ENCODE measurements at places on chromosomes 3 and 15. TPM values are rescaled to one million over a fixed set of nuclear protein-coding genes. Genes with fewer than 3 reads are reported as not detected.

- DNase-seq: no peak
Measured at GRCh38 chr15:56798639-56799038, 65.3 kb upstream of the ZNF280D start.

GRCh38 chr3:108590460-108590859, 938 bp downstream of the DZIP3 start:
- DNase-seq: no peak

DNA sequence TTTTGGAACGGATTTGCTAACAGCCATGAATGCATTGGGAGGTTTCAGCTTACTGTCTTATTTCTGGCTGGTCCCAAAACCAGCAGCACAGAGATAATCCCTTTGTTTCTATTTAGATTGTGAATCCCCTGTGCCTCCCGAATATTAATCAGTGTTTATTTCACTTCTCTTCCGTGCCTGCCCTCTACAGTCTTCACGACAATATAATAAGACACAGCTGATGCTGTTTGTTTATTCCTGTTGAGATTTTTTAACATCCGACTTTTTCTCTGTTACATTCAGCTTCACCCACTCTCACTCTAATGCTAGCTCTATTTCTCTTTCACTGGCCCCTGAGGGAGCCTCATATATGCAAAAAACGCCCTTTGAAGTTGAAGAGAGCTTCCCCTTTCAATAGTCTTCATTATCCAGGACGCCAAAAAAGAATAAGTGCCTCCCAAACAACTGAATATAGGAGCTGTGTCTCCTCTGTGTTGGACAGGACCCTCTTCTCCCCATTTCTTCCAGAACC, 995.3 kb downstream of the ROBO2 start:
- no peak for DNase-seq

- DNase-seq: peak; percentile 95
Measured at GRCh38 chr3:87227104-87227834, at the start of gene CHMP2B. Gene CHMP2B, plus strand, starts transcription at chr3:87227309. Its CDS starts 214 bp downstream, at chr3:87227523.

- DNase-seq: no peak
Measured at GRCh38 chr3:179026636-179027035, 45.0 kb downstream of the ZMAT3 start.

- DNase-seq: no peak
Measured at GRCh38 chr15:56824175-56824574, 90.9 kb upstream of the ZNF280D start.

DNA sequence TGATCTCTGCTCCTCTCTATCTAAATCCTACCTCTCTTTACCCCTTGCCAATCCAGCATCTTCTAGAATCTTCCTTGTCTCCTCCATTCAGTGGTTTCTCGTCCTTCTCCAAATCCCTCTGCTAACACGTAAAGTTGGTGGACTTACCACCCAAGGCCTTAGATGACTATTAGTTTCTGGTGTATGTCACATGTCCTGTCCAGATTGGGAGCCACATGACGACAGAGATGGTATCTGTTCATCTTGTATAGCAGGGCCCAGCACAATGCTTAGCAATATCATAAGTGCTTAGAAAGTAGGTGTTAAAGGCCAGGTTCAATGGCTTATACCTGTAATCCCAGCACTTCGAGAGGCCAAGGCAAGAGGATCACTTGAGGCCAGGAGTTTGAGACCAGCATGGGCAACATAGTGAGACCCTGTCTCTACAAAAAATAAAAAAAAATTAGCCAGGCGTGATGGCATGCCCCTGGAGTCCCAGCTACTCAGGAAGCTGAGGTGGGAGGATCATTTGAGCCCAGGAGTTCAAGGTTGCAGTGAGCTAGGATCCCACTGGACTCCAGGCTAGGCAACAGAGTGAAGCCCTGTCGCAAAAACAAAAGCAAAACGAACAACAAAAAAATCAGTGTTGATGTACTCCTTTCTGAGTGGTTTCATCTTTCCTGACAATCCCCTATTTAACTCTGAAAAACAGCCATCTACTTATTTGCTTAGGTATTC, 81.8 kb downstream of the HMG20A start:
- no peak for DNase-seq

DNA sequence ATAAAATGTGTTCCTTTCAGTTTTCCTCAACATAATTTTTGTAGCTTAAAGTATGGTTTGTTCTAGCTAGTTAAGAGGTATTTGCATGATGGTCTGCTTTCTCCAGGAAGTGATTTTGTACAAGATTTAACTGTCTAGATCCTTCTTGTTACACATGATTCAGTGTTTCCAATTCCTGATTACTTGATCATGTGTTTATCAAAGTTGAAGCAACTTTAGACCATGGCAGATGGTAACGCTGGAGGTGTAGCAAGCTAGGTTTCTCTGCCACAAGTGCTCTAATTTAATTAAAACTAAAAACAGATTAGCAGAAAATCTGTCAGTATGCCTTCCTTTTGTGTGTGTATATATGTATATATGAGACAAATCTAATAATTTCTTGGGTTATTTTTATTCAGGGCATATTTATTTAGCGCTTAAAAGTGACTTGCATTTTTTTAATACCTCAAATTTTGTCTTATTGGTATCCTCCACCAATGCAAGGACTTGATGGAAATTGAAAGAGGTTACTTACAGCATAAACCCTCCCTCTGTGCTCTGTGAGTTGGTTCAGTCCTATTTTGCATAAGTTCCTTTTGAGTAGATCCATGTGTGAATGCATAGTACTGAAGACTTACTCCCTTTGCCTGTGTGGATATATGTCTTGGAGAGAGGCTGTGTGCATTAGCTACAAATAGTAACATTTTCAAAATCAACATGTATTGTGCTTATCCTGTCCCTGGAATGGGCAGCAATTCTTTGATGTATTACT, 157.3 kb upstream of the CGNL1 start:
- DNase-seq: no peak

DNA sequence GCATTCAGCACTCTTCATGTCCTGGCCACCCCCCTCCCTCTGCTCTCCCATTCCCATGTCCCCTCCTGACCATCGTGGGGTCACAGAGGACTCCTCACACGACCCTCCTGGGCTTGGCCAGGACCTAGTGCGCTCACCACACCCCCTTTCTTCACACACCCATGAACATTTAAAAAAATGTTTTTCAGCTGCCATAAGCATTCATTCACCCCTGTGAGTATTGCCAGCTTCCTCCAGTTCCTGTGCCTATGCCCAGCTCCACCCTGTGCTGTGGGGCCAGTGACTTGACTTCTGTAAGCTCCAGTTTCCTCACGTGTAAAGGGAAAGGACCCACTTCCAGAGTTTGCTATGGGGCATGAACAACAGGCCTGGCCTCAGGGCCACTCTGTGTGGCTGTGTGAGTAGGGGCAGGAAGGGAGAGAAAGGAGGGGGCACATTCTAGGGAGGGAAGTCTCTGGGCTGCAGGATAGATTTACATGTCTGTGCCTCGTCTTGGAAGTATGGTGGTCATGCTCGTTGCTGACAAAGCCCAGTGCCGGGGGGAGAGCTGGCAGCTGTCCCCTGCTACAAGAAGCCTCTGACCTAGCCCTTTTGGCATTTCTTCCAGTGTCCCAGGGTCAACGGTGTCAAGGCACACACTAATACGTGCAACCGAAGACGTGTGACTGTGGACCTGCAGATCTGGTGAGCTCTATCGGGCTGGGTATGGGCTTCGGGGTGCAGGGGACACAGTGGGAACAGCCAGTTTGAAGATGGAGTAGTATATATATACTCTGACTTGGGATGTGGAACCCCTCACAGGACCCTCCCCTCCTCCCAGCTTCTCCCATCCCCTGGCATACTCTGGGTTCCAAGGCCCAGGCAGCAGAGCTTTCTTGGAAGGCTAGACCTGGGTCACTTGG, 22.8 kb downstream of the ESYT3 start:
- DNase-seq: peak; percentile 15

GRCh38 chr3:50264383-50264963, 4.5 kb upstream of the SEMA3B start:
- DNase-seq: peak; percentile 86

GRCh38 chr3:13650210-13651056, 101.5 kb downstream of the FBLN2 start:
- peak; percentile 79 for DNase-seq

DNA sequence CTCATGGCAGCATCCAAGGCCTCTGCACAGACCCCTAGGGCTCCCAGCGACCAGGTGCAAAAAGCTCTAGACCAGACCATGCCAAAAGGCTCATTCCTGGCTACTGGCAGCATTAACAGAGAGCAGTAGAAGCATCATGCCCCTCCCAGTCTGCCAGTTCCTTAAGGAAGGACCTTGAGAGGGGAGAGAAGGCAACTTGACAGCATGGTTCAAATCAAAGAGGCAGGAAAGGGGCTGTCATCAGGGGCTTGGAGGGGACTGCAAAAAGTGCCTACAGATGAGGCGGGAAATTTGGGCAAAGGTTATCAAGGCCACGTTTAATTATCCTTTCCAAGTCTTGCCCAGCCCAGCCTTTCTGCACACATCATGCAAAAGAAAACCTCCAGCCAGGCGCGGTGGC, 64.7 kb downstream of the SSUH2 start:
- no peak for DNase-seq

- DNase-seq: no peak
Measured at GRCh38 chr3:172323894-172324610, 124.2 kb downstream of the GHSR start.

DNA sequence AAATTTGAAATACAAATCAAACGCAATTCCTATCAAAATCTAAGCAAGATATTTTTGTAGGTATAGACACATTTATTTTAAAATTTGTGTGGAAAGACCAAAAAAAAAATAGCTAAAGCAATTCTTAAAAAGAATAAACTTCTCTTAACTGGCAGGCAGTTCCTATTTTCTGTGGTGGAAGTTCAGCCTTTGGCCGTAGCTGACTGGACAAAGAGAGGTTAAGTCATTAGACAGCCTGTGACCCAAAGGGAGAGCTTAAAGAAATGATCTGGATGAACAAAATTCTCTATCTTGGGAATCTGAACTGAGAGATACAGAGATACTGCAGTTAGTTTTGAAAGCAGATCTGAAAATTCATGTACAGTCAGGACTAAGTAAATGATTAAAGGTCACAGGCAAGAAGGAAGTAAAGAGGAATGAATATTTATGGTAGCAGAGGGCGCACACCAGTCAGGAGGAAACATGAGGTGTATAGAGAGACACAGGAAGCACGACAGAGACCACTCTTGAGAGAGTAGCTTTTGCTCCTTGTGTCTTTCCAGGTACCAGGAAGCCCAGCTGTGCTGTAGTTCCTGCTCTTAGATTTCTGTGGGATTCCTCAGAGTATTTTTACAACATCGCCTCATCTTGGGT, 57.5 kb downstream of the TPRG1 start:
- no peak for DNase-seq

- DNase-seq: no peak
Measured at GRCh38 chr15:94582368-94582767, 351.0 kb downstream of the MCTP2 start.

- DNase-seq: no peak
Measured at GRCh38 chr3:30805695-30806094, 88.8 kb downstream of the GADL1 start.

- DNase-seq: no peak
Measured at GRCh38 chr3:38986901-38987300, 64.8 kb downstream of the SCN11A start.

GRCh38 chr15:35043373-35044095, 41.6 kb downstream of the NANOGP8 start:
- no peak for DNase-seq

- no peak for DNase-seq
Measured at GRCh38 chr3:151379083-151379734, 5.3 kb downstream of the P2RY12 start.

GRCh38 chr15:64247535-64247905, 84.7 kb upstream of the PPIB start:
- no peak for DNase-seq

DNA sequence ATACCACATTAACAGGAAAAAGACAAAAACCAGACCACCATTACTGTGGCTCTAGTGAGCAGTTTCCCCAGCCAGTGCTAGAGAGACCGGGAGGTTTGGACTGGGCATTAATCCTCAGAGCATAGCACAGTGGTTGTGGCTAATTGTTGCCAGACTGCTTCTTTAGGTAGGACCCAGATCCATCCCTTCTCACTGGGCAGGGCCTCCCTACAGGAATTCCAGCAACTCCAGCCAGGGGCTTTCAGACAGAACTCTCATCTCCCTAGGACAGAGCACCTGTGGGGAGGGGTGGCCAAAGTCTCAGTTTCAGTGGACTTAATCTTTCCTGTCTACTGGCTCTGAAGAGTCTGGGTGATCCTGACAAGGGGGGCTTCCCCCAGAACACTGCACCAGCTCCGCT, 759.6 kb downstream of the SQOR start:
- no peak for DNase-seq

DNA sequence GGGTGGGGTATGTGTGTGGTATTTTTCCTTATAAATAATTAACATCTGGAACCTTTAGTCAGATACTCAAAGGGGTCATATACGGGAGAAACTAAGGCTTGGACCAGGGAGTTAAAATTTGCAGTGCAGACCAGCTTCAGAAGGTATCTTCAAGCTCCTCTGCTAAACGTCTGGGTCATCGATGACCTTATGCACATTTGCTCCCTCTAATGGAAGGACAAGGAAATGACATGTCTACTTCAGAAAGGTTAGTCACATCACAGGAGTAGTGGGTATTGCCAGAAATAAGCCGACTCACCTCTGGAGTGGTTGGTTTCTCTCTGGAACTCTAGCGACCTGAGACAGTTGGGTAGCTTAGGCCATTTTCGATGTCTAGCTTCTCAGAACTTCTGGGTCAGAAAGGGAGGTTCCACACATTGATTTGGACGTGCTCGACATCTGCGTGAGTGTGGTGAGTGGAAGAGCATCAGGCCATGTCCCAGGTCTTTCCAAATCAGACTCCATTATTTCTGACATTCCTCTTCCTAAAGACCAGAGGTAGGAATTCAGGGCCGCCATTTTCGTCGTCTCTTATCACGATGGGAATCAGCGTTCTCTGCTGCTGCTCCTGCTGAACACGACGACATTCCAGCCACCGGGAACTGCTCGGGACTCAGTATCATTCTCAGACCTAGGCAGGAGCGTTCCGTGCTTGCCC, 31.8 kb upstream of the RASA2 start:
- no peak for DNase-seq

- no peak for DNase-seq
Measured at GRCh38 chr15:65027593-65027992, 1.8 kb downstream of the MTFMT start.

GRCh38 chr3:64058566-64058965, 35.3 kb upstream of the PSMD6 start:
- no peak for DNase-seq

GRCh38 chr3:20320489-20320888, 134.5 kb upstream of the SGO1 start:
- DNase-seq: no peak

GRCh38 chr3:10354361-10355015, 33.6 kb upstream of the SEC13 start:
- no peak for DNase-seq

The FAM240A gene
- total RNA-seq: not detected

The ZNF860 gene
- total RNA-seq: 4.4 TPM

The FAN1 gene
- total RNA-seq: 27.8 TPM

The MUC20 gene
- 84.4 TPM for total RNA-seq

The GOLGA8S gene
- 0.65 TPM for total RNA-seq

The AP3B2 gene
- 12.5 TPM for total RNA-seq

The CAV3 gene
- total RNA-seq: not detected

The C3orf22 gene
- not detected for total RNA-seq

The GATM gene
- total RNA-seq: 47.6 TPM

The CCR9 gene
- not detected for total RNA-seq

The KLHL24 gene
- 69.2 TPM for total RNA-seq

The LNP1 gene
- total RNA-seq: 4.0 TPM

The DPPA2 gene
- total RNA-seq: not detected

The IMP3 gene
- 63.9 TPM for total RNA-seq

The MME gene
- 5.7 TPM for total RNA-seq
